ENCODE measurements at places on chromosomes 3 and 15.

- no peak for DNase-seq
Measured at GRCh38 chr3:137360531-137361201, 402.9 kb downstream of the IL20RB start.

DNA sequence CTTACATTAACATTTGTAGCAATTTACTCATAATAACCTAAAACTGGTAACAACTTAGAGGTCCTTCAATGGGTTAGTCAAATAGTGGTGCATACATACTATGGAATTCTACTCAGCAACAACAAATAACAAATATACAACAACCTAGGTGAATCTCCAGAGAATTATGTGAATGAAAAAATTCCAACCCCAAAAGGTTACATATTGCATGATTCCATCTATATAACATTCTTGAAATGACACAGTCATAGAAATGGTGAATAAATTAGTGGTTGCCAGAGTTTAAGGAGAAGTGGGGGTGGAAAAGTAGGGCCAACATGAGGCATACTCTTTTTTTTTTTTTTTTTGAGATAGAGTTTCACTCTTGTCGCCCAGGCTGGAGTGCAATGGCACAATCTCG is 12.7 kb upstream of the SNTN start:
- no peak for DNase-seq

GRCh38 chr15:76533995-76534394 is 197.4 kb downstream of the ISL2 start:
- no peak for DNase-seq

GRCh38 chr15:67185621-67186225 is 68.7 kb downstream of the AAGAB start:
- no peak for DNase-seq

DNA sequence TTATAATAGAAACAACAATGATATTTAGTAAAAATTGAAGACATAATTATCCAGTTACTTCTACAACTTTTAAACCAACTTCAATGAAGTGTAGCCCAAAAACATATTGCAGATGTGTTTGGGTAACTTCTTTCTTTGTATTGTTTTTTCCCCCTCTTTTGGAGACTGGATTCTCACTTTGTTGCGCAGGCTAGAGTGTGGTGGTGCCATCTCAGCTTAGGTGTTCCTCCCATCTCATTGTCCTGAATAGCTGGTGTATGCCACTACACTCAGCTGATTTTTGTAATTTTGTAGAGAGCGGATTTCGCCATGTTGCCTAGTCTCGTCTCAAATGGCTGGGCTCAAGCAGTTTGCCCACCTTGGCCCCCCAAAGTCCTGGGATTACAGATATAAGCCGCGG is 148.1 kb downstream of the FNDC3B start:
- no peak for DNase-seq

GRCh38 chr15:93881310-93881709 is 350.1 kb upstream of the MCTP2 start:
- no peak for DNase-seq

- no peak for DNase-seq
Measured at GRCh38 chr3:25495304-25495703, 67.2 kb downstream of the RARB start.

GRCh38 chr3:145904138-145904537 is 256.8 kb downstream of the PLOD2 start:
- DNase-seq, result no peak

DNA sequence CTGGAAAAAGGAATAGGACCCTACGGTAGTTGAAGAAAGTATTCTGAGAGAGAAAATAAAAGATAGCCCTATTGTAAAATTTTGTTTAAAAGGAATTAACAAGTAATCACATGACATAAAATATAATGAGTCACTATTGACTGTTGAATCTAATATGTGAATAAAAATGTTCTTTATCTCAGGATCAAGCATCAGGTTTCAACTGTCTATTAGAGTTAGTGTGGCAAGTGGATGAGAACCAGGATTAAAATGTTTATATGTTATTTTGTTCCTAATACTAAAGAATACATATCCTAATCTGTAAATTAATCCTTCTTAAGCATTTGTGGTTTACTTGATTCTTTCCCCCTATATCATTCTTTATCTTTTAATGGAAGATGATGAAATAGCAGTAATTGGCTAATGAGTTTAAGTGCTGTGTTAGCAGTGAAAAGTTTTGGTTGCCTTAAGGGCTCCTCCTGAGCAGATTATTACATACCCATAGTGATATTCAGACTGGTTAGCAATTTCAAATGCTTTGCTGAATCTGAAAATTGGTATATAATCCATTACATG is 101.8 kb upstream of the BCHE start:
- DNase-seq, result no peak

- DNase-seq, result no peak
Measured at GRCh38 chr3:3594986-3595385, 204.2 kb upstream of the LRRN1 start.

GRCh38 chr15:45205192-45205591 is 17.4 kb upstream of the SHF start:
- DNase-seq, result peak; percentile 80

DNA sequence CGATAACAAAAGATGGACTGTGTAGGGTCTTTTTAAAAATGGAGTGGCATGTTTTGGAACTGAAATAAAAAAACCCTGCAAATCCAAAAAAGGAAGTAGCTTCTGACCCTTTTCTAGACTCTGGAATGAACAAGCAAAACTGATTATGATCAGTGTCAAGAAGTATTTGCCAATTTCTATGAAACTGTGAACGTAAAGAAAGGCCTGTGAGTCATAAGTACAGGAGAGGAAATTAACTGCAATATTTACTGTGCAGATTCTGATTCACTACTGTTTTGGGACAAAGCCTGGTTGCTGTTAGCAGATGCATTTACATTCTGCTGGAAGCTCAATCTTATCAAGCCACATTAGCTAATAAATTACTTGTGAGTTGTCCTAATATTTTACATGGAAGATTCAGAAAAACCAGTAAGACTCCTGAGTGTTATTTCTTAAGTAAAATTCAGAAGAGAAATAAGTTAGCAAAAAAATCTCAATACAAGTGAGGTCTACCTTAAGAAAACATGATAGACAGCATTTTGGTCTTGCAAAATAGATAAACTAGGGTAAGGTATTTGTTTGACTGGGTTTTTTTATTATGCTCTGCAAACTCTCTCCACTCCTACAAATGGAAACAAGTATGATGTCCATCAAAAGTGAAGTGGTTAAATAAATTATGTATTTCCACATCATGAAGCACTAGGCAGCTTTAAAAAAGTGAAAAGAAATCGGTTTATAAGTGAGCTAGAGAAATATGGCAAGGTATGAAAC is 90.2 kb upstream of the LMOD3 start:
- DNase-seq, result peak; percentile 53

GRCh38 chr15:76098685-76099084 is 38.9 kb downstream of the TMEM266 start:
- DNase-seq, result no peak

- no peak for DNase-seq
Measured at GRCh38 chr3:9947025-9947995, 4.9 kb downstream of the PRRT3 start.

DNA sequence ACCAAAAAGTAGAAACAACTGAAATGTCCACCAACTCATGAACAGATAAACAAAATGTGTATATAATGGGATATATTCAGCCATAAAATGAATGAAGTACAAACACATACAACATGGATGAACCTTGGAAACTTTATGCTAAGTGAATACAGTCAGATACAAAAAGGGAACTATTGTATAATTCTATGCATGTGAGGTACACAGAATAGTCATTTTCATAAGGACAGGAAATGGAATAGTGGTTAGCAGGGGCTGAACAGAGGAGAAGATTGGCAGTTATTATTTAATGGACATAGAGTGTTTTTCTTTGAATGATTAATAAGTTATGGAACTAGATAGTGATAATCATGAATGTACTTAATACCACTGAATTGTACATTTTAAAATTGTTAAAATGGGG is 20.0 kb upstream of the TRANK1 start:
- DNase-seq, result peak; percentile 57

GRCh38 chr15:74297887-74298286 is 61.8 kb downstream of the CCDC33 start:
- no peak for DNase-seq

Measured in suppressor macrophage treated with lipopolysaccharide for 1 hour (primary cell).